ENCODE measurements at places on chromosomes 5 and 9. TPM values are rescaled to one million over a fixed set of nuclear protein-coding genes. Genes with fewer than 3 reads are reported as not detected.

Gene ZFP2
- total RNA-seq = 4.0 TPM

Gene CCL21
- not detected for total RNA-seq

Gene DMRT2
- 0.45 TPM for total RNA-seq

Gene PCDHB6
- 2.1 TPM for total RNA-seq

Gene P4HA2
- total RNA-seq = 66.9 TPM

Gene PLEKHG4B
- total RNA-seq = 71.2 TPM

Gene GRM6
- total RNA-seq = not detected

Gene SCGB3A2
- 0.49 TPM for total RNA-seq

Gene TOR2A
- 15.9 TPM for total RNA-seq

Gene ZNF366
- not detected for total RNA-seq

Gene IL5
- not detected for total RNA-seq

Gene SAPCD2
- total RNA-seq = 5.9 TPM

Gene HIGD2A
- 81.4 TPM for total RNA-seq

Gene SEMA5A
- total RNA-seq = 20.0 TPM

Gene SWI5
- total RNA-seq = 24.3 TPM

Gene LHX3
- total RNA-seq = not detected

All from mesothelial cell of epicardium (in vitro differentiated cells).